ENCODE measurements at places on chromosomes 12 and 14.

- no peak for DNase-seq
These were observed 29.2 kb downstream of the KCNA1 start for GRCh38 chr12:4938900-4939299.

- no peak for DNase-seq
These were observed 34.1 kb downstream of the SCFD1 start for GRCh38 chr14:30656190-30656632.

GRCh38 chr14:65345266-65345665, 67.3 kb upstream of the FUT8 start:
- DNase-seq = no peak

GRCh38 chr12:111330800-111331752, 37.8 kb downstream of the PHETA1 start:
- no peak for DNase-seq

DNA sequence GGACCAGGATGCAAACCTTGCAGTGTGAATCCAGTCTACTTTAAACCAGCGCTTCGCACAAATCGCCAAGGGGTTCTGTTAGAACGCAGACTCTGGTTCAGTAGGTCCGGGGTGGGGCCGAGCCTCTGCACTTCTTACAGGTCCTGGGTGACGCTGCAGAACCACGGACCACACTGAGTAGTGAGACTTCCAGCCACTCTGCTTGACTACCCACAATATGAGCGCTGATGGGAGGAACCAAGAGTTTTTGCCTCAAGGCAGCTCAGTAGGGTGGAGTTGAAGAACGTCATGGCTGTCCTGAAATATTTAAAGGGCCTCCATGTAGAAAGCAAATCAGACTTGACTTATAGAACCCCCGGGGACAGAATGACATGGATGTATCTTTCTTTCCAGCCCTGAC, 138.0 kb upstream of the CRY1 start:
- DNase-seq = no peak

GRCh38 chr12:105330283-105330930, at the start of gene C12orf75:
Gene C12orf75 (plus strand): TSS chr12:105330691. CDS start chr12:105330892, 201 bp downstream.
- peak; percentile 76 for DNase-seq
